ENCODE measurements at places on chromosomes 13 and 19. TPM values are rescaled to one million over a fixed set of nuclear protein-coding genes. Genes with fewer than 3 reads are reported as not detected.

Gene CYP4F3
- 0.27 TPM for polyA plus RNA-seq

Gene NEK5
- 5.5 TPM for polyA plus RNA-seq

- DNase-seq, result no peak
These were observed 7.8 kb downstream of the SMARCA4 start for GRCh38 chr19:10968527-10969135.

DNA sequence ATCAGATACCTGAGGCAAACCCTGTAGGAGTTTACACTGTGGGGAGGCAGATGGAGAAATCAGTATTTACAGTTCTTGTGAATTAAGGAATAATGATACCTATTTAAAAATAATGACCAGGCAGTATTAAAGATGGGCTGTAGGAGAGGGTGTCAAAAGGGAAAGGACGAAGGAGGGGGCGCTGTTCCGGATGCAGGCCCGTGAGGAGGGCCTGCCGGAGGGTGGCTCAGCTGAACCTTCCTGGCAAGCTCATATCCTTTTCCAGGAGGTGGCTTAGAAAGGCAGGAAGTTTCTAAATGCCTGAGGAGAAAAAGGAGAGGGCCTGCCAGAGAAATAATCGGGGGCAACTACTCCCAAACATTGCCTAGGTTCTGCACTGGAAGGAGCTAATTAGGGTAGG, 46.6 kb downstream of the MBNL2 start:
- no peak for DNase-seq

DNA sequence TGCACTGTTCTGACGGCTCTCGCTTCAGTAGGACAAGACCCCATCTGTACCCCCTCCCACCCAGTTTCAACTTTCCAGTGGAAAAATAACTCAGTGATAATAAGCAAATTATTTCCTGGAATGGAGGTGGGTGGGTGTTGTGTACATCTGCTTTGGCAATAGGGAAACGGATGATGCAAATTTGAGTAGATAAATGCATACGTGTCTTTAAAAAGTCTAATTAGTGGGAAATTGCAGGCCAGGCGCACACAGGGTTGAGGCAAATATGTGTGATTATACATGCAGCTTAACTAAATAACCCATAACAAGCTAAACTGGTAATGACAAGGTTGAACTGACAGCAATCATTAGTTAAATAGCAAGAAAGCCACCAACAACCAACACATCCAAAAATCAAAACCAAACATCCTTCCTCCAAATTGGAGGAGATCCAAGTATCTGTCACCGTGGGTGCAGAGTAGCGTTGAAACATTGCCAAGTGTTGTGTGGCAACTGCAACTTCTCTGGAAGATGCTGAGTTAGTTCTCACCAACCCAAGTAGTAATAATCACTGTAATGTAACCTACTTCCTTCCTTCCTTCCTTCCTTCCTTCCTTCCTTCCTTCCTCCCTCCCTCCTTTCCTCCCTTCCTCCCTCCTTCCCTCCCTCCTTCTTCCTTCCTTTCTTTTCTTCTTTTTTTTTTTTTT, 54.6 kb downstream of the TRPM4 start:
- DNase-seq, result no peak

- no peak for DNase-seq
These were observed 1.2 kb downstream of the AKT1S1 start for GRCh38 chr19:49875857-49876421.

Gene ACER1
- not detected for polyA plus RNA-seq

DNA sequence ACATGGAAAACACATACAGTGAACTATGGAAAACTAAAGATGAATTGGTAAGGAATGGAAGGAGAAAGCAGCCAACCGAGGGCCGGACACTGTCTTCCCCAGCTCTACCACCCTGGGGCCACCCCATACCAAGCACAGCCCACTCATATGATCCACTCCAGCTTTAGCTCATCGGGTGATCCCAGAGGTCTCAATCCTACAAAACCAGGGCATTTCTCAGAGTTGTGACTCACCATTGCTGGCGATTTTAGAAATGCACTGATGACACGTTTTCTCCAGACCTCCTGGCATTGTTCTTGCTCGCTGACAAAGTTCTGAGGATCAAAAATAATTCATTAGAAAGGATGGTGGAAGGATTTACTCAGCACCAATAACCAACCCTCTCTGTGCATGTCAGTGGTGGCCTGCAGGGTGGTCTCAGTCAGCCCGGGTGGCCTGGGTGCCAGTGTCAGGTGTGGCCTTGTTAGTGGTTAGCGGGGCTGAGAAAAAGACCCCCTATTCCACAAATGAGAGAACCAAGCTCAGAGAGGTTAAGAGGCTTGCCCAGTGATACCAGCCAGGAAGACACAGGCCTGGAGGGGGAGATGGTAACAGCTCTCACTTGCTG, 6.6 kb downstream of the TMEM272 start:
- no peak for DNase-seq

Gene SIGLEC12
- 0.19 TPM for polyA plus RNA-seq

DNA sequence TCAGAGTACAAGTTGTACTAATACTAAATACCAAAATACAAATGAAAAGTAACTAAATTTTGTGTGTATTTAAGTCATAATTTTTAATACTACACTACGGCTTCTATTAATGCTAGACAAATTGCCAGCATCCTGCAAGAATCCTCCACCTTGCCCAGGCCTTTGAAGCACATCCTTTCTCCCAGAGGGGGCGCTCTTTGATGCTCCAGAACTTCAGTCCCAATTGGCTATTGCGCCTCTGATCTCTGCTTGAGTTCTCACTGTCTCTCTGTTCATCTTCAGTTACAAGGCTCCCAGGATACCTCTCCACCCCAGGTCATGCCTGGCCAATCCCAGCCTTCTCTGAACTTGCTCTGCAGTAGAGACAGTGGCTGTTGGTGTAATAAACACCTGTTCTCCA, 141.0 kb downstream of the DCLK1 start:
- no peak for DNase-seq

Gene IRGC
- polyA plus RNA-seq, result not detected

Gene ZNF541
- polyA plus RNA-seq, result 0.40 TPM

Gene MAP4K1
- polyA plus RNA-seq, result 2.6 TPM

DNA sequence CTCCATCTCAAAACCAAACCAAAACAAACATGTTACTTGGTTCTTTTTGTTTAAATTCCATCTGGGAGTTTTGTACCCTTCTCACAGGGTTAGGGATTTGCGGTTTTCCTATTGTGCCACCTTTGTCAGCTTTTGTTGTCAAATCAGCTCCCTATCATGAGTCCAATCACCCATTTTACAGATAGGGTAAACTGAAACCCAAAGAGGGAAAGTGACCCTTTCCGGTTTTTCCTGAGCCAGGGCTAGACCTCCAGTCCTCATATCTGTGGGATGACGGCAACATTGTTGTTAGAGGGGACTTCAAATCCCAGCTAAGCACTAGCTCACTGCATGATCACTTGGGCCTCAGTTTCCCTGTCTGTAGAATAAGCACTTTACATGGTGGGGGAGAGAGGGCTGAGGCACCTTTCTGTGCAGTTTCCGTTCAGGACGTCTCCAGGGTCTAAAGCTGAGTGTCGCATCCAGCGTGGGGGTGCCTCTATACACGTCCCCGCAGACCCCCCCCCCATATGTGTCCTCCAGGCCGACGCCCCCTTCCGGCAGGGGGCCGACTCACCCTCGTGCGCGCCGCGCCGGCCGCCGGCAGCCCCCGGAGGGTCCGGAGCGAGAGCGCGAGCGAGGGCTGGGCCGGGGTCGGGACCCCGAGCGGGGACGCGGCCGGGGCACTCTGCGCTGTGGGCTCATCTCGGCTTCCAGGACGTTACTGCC, 3.9 kb downstream of the CCDC194 start:
- no peak for DNase-seq

DNA sequence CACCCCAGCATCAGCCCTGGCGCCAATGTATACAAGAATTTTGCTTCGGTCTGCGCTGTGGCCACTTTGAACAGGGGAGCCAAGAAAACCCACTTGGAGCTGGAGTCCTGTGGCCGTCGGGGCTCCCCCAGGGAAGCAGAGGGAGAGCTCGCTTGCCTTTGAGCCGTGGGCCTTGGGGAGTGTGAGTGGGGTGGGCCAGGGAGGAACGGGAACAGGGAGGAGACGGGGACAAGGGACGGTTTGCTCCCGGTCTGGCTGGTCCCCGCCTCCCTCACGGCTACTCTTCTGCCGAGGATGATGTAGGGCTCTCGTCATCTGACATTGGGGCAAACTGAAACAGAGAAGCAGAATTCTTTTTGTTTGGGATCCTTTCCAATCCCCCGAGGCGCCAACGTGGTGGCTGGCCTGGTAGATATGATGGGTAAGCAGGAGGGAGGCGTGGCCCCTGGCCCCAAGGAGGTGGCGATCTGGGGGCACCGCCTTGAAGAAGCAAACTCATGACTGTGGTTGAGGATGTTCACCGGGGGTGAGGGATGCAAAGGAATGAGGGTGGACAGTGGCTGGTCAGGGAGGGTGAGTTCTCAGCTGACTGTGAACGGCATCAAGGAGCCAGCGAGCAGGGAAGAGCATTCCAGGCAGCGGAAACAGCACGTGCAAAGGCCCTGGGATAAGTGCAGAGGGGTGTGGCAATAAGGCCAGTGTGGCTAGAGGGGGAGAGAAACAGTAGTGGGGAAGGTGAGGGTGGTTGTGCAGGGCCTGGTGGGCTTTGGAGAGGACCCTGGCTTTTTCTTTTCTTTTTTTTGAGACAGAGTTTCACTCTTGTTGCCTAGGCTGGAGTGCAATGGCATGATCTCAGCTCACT, 10.9 kb upstream of the SPC24 start:
- no peak for DNase-seq

Gene POLR1G
- 3.8 TPM for polyA plus RNA-seq

DNA sequence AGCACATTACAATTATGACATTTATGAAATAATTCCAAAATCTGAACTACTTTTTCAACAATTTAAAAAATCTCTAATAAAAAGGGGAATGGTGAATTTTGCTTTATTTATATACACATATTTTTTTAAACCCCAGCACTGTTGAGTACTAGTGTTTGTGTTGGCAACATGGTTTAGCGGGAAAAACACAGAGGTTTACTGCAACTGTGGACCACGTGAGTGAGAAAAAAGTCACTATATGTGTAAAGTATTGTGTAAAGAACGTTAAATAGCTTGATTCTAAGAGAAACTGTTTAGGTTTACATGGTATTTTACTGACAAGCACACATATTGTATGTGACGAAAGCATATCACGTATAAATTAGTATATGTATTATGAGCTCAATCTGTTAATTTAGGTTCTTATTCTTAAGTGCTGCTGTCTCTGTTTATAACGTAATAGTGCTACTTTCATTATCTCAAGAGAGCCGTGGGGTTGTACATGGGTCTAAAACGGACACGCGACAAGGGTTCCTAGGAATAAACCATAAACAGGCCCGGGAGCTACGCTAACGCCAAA, 617 bp downstream of the SKA3 start:
- no peak for DNase-seq

DNA sequence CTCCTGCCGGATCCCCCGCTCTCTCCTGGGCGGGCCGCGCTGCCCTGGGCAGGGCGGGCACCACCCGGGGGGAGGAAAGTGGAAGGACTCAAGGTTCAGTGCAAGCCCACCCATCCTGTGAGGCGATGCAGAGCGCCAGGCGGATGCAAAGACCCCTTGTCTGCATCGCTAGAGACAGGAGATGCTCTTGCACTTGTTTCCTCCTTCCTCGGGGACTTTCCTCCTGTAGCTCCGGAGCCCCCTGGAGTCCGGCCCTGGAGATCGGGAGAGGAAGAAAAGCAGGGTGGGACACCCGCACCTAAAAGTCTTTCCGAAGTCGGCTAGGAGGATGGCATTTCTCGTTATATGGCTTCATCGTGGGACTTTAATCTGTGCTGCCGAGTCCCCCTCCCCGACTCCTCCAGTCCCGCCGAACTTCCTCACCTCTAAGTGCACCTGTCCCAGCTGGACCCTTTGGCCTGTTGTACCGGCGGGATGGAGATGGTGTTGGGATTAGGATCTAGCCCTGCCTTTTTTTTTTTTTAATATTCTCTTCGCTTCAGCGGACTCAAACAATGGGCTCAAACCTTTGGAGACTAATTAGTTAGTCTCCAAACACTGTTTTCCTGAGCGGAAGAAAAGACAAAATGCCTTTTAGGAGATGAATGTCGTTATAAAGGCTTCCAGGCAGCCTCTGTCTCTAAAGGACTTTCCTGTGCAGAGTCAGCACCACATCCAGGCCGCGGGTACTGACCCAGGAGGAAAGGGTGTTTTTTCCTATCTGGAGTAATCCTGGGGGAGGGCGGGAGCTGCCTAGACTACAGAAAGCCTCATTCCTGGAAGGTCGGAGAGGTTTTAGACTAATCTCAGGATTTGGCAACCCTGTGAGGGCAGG, 725 bp downstream of the FAM124A start:
- no peak for DNase-seq

Gene ZNF700
- polyA plus RNA-seq, result 13.1 TPM

GRCh38 chr13:90154311-90154960, 1193.1 kb upstream of the MIR17HG start:
- DNase-seq, result no peak

Gene PALM
- polyA plus RNA-seq, result 89.8 TPM

- peak; percentile 67 for DNase-seq
These were observed 502.7 kb downstream of the UQCRFS1 start for GRCh38 chr19:28710278-28710677.

Gene SYT5
- 0.30 TPM for polyA plus RNA-seq

Gene SHC2
- polyA plus RNA-seq, result 57.5 TPM

DNA sequence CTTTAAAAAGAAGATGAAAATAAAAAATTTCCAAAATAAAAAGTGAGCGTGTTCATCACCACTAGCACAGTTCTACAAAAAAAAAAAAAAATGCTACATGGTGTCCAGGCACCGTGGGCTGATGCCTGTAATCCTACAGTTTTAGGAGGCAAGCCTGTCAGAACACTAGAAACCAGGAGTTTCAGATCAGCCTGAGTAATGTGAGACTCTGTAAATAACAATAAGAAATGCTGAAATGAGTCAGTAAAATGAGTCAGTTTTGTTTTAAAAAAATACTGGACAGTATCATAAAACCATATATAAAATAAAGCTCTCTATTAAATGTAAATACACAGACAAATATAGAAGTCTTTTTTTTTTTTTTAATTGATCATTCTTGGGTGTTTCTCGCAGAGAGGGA, 30.0 kb downstream of the ZNF91 start:
- no peak for DNase-seq

GRCh38 chr19:4365791-4366665, 22.7 kb downstream of the MPND start:
- DNase-seq, result no peak

Gene DIRAS1
- polyA plus RNA-seq, result 3.5 TPM

DNA sequence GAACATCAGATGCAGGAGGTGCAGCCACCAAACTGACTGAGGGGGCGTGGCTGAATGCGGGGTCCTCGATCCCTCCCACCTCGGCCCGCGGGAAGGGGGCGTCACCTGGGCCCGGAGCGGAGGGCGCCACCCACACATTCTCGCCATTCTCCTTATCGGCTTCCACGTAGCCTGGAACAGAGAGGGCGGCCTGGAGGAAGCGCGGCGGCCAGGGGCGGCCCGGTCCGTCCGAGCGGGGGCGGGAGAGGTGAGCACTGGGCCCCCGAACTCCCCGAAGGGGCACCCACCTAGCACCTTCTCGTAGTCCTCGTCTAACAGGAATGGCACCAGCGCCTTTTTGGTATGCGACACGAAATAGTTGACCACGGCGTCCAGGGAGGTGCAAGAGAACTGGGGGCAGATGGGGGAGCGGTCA, 11.8 kb downstream of the STAP2 start:
- no peak for DNase-seq

Gene HAUS8
- 14.8 TPM for polyA plus RNA-seq

Gene S1PR4
- polyA plus RNA-seq, result 0.43 TPM

Gene SHD
- polyA plus RNA-seq, result 1.3 TPM

Measured in renal pelvis (tissue), 12 donors.